ENCODE measurements at places on chromosomes 3 and 15.

- DNase-seq = no peak
Observed at GRCh38 chr3:115571413-115571812, 51.9 kb upstream of the GAP43 start.

GRCh38 chr3:127092776-127093175 is 100.2 kb upstream of the PRR23E start:
- no peak for DNase-seq

DNA sequence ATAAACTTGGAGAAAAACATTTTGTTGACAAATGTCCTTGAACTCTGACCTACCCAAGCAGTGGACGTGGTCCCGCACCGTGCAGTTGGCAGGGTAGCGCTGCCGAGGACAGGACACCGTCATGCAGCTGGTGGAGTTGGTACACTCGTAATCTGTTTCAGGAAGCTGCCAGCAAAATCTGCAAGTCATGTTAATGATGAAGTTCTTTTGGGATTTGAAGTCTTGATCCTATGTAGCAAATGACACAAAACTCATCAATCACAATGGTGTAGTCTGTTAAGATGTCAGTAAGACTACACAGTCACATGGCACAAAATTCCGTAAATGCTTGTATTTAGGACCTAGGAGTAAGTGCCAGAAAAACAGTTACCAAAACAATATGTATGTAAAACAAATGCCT is 5.5 kb downstream of the TM2D3 start:
- no peak for DNase-seq

DNA sequence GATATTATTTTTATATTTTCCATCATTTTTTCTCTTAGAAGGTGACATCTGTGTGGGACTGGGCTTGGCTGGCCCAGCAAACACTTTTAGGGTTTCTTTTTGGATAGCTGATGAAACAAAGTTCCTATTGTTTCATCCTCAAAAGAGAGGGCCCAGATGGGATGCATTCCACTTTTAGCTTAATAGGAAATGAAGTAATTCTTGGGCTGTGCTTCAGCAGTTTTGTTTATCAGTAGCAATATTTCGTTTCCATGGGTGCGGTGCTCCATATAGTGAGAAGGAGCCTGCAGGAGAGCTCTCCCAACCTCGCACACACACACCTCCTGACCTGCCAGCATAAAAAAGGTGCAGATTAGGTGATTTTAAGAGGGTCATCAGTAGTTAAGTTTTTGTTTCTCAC is 147.5 kb downstream of the AKAP13 start:
- DNase-seq = no peak

GRCh38 chr15:37446921-37447320 is 346.6 kb upstream of the MEIS2 start:
- no peak for DNase-seq

DNA sequence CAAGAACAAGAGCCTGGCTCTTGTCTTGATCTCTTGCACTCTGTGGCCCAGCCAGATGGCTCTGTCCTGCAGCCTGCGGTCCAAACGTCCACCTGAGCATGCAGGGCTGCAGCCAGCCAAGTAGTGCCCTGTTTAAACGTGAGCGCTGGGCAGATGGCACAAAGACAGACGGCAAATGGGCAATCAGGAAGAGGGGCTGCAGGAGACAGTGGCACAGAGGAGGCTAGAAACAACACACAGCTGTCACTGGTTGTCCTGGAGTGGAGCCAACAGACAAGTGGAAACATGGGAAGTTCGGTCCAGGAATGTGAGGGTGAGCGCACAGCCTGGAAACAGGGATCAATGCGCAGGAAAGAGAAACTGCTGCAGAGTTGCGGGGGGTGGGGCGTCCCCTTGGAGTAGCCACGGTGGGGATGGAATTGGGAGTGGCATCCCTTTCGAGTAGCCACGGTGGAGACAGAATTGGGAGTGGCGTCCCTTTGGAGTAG is 10.7 kb upstream of the ZXDC start:
- DNase-seq = no peak

DNA sequence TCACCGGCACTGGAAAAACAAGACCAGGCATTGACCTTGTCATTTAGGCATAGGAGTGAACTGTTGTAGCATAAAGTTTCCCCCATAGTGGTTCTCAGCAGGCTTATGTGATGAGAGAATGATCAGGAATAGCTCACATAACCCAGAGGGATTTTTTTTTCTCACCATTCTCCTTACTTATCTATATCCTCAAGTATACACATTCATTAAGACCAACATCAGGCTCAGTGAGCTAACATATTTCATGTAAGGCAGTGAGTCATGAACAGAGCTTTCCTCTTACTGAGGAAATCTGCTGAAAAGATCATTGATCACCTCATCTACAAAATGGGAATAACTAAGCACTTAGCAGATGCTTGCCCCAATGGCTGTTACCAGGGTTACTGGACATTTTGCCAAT is 396.6 kb upstream of the TMCO5A start:
- no peak for DNase-seq

DNA sequence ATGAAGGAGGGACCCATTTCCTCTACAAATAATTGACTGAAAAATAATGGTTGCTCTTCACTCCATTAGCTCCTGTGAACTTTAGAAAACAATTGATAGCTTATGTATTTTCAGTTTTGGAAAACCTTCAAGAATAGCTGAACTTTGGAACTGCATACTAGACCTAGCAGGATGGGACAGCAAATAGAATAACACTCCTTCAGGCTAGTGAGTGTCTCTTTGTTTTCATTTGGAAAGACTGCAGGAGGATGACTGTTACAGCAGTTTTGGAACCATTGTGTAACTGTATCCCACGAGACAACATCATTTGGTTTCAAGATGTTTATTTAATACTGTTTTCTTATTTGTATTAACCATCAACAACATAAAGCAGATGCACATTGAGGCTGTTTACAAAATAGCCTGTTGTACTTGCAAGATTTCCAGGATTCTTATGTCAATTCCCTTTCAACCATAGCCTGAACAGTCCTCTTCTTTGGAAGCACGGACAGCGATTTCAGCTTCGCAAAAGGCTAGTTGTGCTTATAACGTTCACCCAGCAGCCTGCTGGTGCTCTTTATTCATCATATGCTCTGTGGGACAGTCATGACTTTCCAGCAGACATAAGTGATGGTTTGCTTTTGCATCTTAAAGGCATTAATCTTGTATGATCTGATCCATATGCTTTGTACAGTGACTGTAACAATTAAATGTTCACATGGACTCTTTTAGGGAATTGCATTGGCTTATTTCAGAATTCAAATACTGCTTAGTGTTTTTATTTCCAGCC is 335.5 kb downstream of the IL5RA start:
- no peak for DNase-seq

DNA sequence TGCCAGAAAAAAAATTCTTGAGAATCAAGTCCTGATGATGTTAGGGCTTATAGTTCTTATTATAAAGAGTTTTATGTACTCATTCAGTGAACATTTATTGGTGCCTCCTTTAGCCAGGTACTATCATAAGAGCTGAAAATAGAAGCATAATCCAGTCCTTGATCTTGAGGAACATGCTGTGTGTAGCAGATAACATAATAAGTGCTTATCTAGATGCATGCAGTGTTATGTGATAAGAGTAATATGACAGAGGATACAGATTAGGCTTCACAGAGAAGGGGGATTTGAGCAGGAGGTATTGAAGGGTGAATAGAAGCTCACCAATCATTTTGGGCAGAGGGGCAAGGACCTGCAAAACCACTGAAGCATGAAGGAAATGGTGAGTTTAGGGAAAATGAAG is 1.1 kb downstream of the CCR2 start:
- DNase-seq = no peak

GRCh38 chr3:38334142-38335055 is 12.2 kb upstream of the XYLB start:
- no peak for DNase-seq

DNA sequence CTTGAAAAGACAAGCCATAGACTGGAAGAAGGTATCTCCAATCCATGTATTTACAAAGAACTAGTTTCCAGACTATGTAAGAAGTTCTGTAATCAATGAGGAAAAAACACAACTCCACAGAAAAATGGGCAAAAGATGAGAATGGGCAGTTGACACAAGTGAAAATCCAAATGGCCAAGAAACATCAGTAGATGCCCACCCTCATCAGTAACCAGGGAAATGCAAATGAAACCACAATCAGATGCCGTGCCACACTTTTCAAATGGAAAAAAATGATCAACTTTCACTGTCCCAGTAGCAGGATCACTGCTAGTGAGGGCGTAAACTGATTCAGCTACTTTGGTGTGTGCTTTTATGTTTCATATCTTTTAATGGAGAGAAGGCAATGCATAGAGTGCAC is 4.5 kb upstream of the CPEB1 start:
- DNase-seq = no peak

DNA sequence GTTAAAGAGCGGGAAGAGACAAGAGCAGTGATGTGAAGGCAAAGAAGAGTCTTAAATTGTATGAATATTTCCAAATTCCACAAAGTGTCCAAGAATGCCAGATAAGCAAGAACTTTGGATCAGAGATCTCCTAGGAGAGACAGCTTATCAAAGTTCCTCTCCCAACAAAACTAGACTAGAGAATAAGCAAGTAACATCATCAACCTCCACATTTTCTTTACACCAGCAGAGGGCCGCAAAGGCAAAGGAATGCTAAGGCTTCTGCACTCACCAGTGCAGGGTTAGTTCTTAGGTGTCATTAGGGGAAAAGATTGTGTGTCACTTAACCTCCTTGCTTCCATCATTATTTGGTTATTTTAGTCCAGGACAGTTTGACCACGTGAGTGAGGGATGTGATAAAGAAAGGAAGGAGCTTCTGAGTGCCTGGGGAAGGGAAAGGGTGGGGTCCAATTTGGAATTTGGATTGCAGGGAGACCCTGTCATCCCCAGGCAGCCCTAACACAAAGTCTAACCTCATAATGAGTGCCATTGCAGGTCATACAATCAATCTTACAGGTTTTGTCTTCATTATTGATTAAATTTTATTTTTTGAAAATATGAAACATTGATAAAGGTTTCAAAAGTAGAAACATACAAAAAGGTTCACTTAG is 7.5 kb upstream of the CMTM6 start:
- peak; percentile 72 for DNase-seq

- DNase-seq = no peak
Observed at GRCh38 chr3:4454142-4454541, 12.9 kb downstream of the SUMF1 start.

DNA sequence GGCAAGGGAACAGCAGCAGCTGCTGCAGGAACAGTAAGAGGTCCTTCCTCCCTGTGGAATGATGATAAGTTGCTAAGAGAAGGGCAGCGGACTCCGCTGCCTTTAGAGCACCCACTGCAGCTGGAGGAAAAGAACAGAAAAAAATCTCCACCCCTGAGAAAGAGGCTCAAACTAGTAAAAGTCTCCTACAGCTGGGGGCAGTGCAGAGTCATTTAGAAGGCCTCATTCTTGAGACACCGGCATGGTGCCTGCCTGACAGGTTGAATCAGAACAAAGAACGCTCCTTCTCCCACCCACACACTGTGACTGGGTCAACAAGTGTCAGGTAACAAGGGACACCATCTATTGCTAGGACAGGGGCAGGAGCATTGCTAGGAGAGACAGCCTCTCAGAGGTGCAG is 188.4 kb downstream of the ABHD5 start:
- DNase-seq = no peak

- DNase-seq = no peak
Observed at GRCh38 chr3:100591411-100591810, 18.0 kb upstream of the ADGRG7 start.

DNA sequence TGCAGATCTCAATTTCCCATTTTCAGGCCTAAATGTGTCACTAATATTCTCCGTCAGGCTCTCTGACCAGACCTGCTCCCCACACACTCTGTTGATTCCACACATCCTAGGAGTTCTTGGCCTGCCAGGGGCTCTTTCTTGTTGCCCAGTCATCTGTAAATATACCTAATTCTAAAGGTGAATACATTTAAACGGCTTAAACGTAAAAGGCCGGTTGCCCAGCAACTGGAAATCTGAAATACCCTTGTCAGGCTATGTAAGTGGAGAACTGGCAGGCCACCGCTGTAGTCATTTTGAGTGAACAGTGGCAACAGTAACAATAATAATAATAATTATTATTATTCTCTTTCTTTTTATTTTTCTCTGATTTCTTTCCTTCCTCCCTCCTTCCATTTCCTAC is 302.7 kb downstream of the AGBL1 start:
- no peak for DNase-seq

GRCh38 chr3:182330646-182331045 is 462.7 kb upstream of the ATP11B start:
- no peak for DNase-seq

- DNase-seq = no peak
Observed at GRCh38 chr3:98855806-98856400, 45.6 kb downstream of the DCBLD2 start.

- DNase-seq = peak; percentile 68
Observed at GRCh38 chr3:125381743-125382142, 6.6 kb upstream of the ZNF148 start.

DNA sequence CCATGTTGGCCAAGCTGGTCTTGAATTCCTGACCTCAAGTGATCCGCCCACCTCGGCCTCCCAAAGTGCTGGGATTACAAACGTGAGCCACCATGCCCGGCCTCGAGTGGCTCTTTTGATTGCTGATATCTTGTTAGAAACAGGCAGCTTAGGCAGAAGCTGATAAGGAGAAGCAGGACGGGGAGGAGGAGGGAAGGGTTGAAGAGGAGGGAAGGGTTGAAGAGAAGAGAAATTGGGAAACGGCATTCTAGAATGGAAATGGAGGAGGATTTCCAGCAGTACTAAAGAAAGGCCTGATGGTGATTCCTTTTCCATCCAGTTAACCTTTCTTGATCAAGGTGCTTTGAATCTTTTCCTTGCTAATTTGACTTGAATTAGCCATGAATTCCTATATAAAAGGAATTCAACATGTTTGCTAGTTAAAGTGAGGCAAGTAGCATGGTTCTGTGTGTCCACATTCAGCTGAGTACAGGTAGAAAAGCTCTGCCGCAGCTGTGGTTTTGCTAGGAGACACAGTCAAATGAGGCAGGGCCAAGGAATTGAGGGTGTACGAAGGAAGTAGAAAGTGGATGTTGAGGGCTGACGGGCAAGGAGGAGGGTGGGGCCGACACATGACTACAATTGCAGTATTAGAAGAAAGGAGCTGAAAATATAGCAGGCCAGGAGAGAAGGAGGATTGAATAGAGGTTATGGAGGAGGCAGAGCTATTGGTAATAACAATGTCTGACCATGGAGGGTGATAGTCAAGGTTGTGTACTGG is 27.2 kb upstream of the ATP1B3 start:
- DNase-seq = no peak

- no peak for DNase-seq
Observed at GRCh38 chr3:197015790-197016736, 13.6 kb downstream of the MELTF start.

DNA sequence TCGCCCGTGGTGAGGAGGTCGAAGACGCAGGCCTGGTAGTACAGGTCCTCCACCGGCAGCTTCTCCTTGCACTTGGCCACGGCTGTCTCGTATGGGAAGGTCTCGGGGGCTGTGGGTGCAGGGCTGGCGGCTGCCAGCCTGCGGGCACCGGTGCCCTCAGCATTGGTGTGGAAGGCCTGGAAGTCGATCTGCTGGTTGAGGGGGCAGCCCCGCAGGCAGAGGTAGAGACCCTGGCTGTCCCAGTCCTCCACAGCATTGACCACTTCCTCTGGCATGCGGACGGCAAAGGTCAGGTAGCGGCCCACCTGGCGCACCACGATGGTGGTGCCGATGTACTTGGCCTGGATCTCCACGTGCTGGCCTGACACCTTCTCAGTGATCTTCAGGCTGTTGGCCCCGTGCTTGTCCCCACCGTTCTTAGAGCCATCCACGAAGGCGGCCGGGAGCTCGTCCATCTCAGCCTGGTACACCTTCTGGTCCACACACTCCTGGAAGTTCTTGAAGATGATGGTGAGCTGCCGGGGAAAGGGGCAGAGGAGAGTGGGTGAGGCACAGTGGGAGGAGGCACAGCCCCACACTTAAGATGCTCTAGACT is 43.7 kb downstream of the RGMA start:
- DNase-seq = no peak

Data from activated CD4-positive, alpha-beta T cell treated with anti-CD3 and anti-CD28 coated beads, Interleukin-2, Interleukin-6, amounts not matched to agents 100 ng/mL and 50 ng/mL, durations not matched to agents 16 hours and 8 hours (primary cell).